ENCODE measurements at places on chromosomes 11 and 22.
A peak's percentile ranks its signal among the peaks of the same experiment; 100 is the strongest.

GRCh38 chr11:94876645-94877442, 96.5 kb downstream of the CWC15 start:
- peak; percentile 13 for DNase-seq

DNA sequence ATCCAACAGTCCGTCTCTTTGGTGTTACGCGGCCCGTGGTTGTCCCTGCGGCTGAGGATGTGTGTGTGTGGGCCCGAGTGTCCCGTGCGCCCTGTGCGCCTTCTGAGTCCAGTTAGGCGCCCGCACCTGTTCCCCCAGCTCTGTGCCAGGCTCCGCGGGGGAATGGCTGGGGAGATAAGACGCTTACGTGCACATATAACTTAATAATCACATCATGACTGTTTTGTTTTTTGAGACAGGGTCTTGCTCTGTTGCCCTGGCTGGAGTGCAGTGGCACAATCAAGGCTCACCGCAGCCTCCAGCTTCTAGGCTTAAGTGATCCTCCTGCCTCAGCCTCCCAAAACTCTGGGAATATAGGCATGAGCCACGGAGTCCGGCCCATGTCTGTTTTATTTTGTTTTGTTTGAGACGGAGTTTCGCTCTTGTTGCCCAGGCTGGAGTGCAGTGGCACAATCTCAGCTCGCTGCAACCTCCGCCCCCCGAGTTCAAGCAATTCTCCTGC, 817 bp downstream of the ARL2 start:
- no peak for DNase-seq

- no peak for DNase-seq
These were observed at the start of gene LUZP2 for GRCh38 chr11:24496736-24497725. Gene LUZP2, plus strand, starts transcription at chr11:24497053.

GRCh38 chr11:107468596-107468995, 11.0 kb upstream of the CWF19L2 start:
- DNase-seq, result no peak

- no peak for DNase-seq
These were observed 14.9 kb downstream of the XKR3 start for GRCh38 chr22:16810188-16810802.

- DNase-seq, result no peak
These were observed 390.5 kb upstream of the RAG2 start for GRCh38 chr11:36988556-36988955.

DNA sequence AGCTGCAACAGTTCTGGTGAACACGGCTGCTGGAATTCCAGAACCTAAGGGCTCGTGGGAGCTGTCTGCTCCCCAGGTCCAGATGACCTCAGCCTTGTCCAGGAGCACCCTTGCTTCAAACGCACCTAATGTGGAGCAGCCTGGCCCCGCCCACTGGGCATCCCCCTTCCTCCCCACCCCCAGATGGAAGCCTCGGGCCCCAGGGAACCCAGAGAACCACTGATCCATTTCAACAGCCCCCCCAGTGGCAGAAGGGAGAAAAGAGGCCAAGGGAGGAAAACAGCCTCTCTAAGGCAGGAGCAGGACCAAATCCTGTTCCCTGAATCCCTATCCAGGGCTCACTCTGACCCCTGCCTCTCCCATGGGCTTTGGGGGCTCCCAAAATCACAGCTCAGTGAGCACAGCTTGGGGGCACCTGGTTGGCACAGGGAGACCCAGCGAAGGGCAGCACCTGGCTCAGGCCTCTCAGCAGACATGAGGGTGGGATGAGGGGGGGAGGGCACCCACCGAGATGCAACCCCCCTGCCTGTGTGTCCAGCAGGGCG, 1.2 kb downstream of the CYTH4 start:
- peak; percentile 31 for DNase-seq

GRCh38 chr11:64764753-64765152, 5.0 kb upstream of the PYGM start:
- no peak for DNase-seq

GRCh38 chr11:114892381-114893197, 214.3 kb downstream of the NXPE2 start:
- no peak for DNase-seq

DNA sequence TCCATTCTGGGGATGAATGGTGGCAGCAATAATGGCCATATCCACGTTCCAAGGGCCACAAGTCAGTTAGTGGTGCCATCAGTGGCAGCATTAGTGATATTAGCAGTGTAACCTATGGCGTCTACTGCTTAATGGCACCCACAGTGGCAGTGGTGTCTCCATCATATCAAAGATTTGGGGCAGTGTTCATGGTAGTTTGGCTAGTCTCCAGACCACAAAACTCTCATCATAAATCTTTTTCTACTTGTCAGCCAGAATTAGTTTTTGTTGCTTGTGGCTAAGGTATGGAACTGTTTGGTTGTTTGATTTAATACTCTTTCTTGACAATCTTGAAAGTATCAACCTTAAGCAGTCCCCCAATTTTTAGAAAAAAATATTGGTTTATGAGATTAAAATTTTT, 45.1 kb upstream of the DEUP1 start:
- no peak for DNase-seq
